ENCODE measurements at places on chromosomes 11 and 22.

DNA sequence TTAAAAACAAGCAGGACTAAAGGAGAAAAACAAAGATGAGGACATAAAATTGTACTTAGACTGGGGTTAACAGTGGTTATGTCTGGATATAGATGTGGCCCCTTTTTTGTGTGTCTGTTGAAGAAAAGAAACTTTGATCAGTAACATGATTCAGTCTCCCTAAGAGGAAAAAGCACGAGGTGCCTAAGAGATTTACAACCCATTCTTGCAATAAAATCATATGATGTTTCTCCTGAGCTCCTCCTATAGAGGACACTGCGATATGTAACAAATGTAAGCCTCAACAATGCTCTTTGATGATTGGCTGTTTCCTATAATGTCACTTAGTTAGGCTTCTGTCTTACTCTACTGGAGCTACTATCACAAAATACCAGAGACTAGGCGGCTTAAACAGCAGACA, 77.9 kb downstream of the FBXO7 start:
- no peak for DNase-seq

DNA sequence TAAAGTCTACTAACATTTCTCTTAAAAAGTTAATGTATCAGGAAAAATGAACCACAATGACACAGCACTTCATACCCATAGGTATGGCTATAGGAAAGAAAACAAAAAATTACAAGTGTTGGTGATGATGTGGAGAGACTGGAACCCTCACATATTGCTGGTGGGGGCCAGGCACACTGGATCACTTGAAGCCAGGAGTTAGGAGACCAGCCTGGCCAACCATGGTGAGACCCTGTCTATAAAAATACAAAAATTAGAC, 26.7 kb downstream of the TCF20 start:
- DNase-seq: no peak

- DNase-seq: no peak
Observed at GRCh38 chr11:120128392-120129119, 9.4 kb downstream of the TRIM29 start.

GRCh38 chr11:77125191-77125590, 2.9 kb upstream of the MYO7A start:
- DNase-seq: no peak

GRCh38 chr22:19716829-19717105, 2.5 kb downstream of the SEPTIN5 start:
- DNase-seq: no peak

DNA sequence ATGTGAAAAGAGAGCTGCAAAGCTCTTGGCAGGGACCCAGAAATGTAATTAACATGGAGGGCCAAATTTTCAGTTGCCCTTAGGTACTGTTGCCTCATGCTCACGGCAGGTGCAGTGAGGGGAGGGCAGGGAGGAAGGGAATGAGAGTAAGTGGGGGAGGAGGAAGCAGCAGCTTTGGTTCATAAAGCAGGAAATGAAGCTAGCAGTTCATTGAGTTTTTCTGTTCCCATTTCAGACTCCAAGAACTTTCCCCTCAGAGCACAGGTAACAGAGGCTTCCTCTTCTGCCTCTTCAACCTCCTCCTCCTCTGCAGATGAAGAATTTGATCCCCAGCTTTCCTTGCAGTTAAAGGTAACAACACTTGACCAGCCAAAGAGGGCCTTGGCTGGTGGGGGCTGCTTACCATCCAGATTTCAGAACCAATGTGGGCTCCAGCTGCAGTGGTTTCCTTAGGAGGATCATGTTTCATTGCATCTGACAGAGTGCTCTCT, 57.9 kb upstream of the PARVA start:
- no peak for DNase-seq

DNA sequence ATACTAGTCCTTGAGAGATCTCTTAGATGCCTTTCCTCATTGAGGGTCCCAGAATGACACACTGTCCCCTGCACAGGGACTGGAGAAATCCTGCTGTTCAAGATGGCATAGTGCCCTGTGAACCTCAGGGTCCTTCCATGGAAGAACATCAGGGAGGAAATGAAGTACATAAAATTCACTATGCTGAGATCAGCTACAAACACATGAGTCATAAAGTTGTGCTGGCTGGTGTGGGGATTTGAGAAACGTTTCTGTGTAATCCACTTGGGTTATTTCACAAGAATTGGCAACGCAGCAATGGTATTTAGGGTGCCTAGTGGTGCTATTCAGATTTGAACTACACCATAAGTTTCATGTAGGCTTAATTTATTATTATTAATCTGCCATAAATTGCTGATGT, 174.4 kb downstream of the MAML2 start:
- no peak for DNase-seq

- DNase-seq: no peak
Observed at GRCh38 chr11:76453248-76453647, 8.4 kb downstream of the EMSY start.

DNA sequence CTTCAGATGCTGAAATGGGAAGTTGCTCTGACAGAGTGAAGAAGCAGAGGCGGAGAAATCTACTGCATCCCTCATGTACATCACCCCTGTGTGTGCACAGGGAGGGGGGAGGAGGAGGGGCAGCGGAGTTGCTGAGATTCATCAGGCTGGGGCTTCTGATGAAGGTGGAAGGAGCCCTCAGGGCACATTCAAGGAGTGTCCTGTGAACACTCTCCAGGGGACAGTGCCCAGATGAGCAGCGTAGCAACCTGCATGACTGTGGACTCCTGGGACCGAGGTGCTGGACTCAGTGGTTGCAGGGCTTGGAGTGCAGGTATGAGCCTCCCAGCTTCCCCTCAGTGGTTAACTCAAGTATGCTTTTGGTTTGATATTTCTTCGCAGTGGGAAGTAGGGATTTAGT, 257.8 kb upstream of the B3GAT1 start:
- no peak for DNase-seq

DNA sequence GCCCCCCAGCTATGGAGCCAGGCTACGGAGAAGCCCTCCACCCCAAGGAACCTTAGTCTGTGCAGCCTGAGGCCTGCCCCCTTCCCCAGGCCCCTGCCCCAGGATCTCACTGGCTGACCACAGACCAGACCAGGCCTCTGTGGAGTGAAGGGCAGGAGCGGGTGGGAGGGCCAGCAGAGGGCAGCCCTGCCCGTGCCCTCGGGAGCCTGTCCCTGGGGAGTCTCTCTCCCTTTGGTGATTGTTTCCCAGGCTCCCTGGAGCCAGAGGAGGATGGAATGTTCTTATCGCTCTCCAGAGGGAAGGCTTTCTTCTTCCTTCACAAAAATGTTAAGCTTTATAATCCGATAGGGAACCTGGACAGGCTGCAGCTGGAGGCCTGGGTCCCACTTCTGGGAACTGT, 455.3 kb downstream of the SOX6 start:
- DNase-seq: no peak

DNA sequence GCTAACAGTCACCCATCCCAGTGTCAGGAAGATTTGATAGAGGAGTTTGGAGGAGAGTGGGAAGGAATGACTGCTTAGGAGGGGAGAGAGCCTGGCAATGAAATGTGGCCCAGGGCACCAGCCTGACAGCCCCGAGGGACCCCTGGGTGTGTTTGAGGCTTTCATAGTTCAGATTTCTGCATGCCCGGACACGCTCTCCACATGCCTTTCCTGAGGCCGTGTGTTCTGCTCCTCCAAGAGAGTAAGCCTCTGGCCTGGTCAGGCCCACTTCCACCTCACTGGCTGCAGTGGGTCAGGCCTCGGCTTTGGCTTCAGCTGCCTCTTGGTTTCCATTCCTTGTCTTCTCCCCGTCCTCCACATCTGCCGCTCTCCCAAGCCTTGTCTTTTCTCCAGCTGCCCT, 78.4 kb downstream of the C22orf31 start:
- no peak for DNase-seq

GRCh38 chr22:35505399-35506258, 35.0 kb upstream of the RASD2 start:
- DNase-seq: no peak

GRCh38 chr11:125244166-125244565, 79.6 kb downstream of the PKNOX2 start:
- no peak for DNase-seq

DNA sequence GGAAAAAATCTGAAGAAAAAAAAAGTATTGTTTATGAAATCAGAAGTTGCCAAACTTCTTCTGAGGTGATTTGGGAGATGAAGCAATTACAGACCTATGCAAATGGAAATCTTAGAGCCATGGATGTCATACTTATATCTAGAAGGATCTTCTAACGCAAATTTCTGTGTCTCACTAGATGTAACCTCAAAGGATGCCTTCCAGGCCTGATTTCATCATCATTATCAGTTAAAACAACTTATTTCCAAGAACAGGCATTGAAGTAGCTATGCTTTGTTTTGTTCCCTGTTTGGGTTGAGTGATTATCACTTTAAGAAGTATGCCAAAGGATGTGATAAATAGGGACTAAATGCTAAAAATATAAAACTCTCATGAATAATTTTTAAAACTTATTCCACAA, 43.9 kb upstream of the ANGPTL5 start:
- no peak for DNase-seq
